Right lobe of liver (tissue), 6 donors: ENCODE measurements at places on chromosomes 7 and 10.

- DNase-seq, result no peak
Observed at GRCh38 chr10:33982995-33983394, 648.5 kb upstream of the NRP1 start.

DNA sequence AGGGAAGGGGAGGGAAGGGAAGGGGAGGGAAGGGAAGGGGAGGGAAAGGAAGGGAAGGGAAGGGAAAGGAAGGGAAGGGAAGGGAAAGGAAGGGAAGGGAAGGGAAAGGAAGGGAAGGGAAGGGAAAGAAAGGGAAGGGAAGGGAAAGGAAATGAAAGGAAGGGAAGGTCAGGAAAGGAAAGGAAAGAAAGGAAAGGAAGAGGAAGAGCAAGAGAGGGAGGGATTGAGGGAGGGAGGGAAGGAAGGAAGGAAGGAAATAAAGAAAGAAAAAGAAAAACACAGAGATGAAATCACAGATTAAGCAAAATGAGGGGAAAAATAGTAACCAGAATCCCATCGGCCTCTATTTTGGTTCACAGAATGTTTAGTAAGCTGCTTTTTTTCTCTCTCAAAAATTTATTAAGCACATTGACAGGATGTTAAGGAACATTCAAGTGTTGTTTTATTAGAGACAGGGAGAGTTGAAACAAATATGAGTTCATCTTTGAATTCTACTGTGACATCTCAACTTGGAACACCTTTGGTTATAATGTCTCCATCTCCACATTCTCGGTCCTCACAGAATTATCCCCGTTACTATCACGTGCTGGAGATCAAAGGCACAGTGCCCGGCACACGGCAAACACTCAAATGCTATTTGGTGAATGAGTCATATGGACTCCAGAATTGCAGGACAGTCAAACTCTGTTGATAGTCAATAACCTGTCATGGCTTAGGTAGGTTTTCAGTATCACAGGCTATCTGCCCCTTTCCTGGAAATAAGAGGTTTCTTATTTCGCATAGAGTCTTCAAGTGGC, 52.4 kb downstream of the ABCB1 start:
- DNase-seq, result no peak

- DNase-seq, result no peak
Observed at GRCh38 chr7:120944826-120945562, 5.6 kb upstream of the ING3 start.

- no peak for DNase-seq
Observed at GRCh38 chr7:124692425-124692824, 73.2 kb downstream of the GPR37 start.

- DNase-seq, result no peak
Observed at GRCh38 chr7:27905951-27906350, 166.0 kb downstream of the TAX1BP1 start.

GRCh38 chr7:13442226-13442625, 547.2 kb downstream of the ETV1 start:
- DNase-seq, result no peak

DNA sequence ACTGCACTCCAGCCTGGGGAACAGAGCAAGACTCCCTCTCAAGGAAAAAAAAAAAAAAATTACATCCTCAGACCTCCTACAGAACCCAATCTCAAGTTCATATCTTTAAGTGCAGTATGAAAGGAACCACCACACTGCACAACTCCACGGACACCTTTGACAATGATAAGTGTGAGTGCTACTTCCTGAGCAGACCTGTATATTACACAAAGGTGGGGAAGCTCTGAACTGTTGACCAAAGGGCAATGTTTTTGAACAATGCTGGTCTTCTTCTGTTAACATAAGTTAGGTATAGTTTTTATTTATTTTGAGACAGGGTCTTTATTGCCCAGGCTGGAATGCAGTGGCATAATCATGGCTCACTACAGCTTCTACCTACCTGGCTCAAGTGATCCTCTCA, 54.1 kb upstream of the RNF148 start:
- DNase-seq, result no peak

DNA sequence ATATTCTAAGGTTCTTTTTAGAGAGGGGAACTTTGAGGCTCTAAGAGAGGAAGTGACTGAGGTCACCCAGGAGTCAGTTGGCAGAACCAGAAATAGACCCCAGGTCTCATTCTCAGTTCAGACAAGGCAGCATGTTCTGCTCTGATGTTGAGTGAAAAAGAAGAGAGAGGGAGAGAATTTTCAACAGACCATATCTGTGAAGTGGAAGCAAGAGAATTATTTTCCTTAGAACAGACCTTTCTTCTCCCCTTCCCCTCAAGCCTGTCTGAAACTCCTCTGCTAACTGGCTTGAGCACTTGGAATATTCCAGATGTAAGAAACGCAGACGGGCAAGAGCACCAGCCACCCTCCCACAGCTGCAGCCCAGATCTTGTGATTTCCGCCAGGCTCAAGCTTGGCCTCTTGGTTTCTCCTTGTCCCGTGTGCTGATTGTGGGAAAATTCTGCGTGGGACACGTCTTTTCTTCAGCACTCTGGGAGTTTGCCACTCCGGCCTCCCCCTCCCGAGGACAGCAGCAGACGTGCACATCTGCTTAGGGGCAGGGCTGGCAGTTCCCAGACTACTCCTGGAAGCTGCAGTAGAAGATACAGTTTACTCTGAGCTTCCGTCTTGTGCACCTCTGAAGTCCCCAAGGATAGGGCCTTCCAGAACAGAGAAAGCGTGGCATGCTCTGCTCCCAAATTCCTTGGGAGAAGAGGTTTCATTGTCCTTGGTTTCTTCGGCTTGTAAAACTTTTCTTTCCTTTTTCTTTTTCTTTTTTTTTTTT, 22.7 kb upstream of the IKZF1 start:
- no peak for DNase-seq

DNA sequence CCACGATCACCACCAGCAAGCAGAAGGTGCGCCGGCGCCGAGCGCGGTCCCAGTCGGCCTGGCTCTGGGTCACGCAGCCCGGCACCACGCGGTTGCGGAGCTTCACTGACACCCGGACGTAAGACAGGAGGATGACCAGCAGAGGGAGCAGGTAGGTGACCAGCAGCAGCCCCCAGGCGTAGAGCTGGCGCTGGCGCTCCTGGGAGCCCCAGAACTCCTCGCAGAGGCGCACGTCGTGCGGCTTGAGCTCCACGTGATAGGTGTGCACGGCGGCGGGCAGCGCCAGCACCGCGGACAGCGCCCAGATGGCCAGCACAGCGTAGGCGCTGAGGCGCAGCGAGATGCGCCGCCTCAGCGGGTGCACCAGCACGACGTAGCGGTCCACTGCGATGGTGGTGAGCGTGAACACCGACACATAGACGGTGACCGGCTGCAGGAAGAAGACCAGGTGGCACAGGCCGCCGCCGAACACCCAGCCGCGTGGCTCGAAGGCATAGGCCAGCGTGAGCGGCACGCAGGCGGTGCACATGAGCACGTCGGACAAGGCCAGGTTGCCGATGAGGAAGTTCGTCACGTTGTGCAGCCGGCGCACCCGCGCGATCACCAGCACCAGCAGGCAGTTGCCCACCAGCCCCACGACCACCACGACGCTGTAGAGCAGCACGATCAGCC, 920 bp downstream of the PRLHR start:
- peak; percentile 26 for DNase-seq

DNA sequence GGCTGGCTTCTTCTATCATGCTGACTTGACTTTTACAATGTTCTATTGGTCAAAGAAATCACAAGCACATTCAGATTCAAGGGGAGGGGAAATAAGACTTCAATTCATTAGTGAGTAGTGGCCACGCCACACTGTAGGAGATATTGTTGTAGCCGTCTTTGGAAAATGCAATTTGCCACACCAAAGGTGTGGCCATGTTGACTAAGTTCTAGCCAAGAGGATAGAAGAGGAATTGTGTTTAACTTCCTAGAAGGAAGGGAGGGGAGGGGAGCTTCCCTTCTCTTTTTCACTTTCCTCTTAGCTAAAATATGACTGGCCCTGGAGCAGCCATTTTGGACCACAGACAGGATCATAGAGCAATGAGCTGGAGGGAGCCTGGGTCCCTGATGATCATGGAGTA, 3.4 kb upstream of the PRKAR2B start:
- DNase-seq, result no peak

DNA sequence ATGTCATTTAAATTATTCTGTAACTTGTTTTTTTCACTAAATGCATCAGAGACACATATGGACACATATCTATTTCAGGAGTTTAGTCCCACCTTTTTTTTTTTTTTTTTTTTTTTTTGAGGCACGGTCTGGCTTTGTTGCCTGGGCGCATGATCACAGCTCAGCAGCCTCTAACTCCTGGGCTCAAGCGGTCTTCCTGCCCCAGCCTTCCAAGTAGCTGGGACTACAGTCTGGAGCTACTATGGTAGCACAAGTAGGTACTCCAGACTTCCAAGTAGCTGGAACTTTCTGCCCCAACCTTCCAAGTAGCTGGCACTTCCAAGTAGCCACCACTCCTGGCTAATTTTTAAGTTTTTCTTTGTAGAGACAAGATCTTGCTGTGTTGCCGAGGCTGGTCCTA, 407.7 kb downstream of the GALNT17 start:
- no peak for DNase-seq

- peak; percentile 87 for DNase-seq
Observed at GRCh38 chr10:132516771-132517725, 20.5 kb upstream of the INPP5A start.

GRCh38 chr10:75763652-75764051, 332.2 kb downstream of the LRMDA start:
- no peak for DNase-seq

DNA sequence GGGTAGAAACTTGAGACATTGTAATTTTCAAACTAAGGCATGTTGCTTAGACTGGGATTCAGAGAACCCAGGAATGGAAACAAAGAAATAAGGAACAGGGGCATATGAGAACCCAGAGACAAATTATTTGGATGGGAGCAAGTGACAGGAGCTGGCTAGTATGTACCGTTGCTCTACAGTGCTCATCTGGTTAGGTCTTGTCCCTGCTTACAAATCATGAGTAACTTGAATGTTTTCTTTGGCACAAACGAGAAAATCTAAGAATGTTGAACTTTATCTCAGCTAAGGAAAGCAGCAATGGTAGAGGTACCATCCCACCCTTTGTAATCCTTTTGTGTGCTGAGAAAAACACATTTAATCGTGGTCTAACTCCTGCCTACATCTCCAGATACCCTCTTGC, 116.0 kb upstream of the IMMP2L start:
- no peak for DNase-seq

DNA sequence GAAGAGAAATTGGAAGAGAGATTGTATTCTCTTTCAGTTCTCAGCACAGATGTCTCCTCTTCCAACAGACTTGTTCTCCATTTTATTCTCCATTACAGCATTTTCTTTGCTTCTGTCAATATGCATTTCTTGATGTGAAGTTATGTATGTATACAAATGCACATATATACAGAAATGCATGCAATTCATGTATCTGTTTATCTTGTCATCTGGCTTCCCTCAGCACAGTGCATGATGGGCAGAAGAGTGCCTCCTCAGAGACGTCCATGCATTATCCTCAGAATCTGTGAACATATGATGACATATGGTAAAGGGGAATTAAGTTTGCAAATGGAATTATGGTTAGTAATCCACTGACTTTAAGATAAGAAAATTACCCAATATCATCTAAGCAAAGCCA, 106.7 kb upstream of the VWC2 start:
- DNase-seq, result no peak

- no peak for DNase-seq
Observed at GRCh38 chr7:155143381-155143780, 73.3 kb downstream of the HTR5A start.

DNA sequence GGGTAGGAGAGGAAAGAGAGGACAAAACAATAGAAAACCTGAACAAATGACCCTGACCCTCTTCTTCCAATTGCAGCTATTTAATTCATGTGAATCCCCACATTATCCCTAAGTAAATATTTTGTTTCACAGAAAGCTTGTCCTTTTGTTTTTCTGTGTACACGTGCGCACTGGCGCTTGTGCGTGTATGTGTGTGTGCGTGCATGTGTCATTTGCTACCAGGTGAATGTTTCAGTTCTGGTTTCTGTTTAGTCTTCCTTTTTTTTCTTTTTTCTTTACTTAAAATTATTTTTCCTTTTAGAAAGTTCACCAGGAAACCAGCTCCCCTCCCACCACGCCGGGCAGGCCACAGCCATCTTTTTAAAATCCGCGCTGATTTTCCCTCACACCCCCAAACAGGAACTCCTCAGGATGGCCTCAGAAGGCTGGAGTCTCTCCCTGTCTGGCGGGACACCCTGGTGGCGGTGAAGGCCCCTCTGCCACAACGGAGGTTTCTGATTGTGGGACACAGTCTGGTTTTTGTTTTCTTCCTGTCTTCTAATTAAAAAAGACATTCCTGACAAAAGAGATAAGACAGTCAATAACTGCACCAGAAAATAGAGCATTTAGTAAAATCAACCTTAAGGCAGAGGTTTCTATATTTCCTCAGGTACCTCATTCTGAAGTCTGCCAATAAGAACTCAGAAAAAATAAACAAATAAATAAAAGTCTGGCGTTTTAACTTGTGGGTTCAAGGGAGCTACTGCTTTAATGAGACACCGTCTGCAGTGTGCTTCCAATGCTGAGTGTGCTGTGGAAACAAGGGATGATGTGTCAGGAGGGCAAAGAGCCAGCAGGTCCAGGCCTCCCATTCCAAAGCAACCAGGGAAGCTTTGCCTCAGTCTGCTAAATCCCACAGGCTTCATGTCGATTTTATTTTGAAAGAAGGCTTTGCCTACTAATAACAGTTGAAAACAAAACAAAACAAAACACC, 17.4 kb downstream of the IRF5 start:
- DNase-seq, result no peak

DNA sequence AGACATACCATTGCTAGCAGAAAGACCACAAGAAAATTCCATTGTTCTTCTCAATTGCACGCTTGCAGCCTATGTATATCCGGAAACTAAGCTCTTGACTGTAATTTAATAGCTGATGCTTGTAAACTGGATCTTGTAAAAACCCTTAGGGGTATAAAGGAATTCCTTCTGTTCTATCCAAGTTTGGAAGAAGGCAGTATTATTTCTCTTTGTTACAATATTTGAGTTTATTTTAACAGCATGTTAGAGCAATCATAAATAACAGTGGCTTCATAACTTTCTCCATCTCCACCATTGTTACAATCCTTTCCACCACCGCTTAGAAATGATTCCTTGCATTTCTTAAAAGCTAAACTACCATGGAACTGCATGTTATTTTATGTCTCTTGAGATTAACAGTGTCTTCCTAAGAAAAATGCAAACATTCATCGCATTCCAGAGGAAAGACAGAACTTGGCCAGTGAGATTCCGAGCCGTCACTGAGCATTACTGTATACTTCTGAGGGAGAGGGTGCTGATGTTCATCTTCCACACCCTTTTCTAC, 92.5 kb downstream of the TRIL start:
- DNase-seq, result no peak
